ENCODE measurements at places on chromosomes 5 and 9.

DNA sequence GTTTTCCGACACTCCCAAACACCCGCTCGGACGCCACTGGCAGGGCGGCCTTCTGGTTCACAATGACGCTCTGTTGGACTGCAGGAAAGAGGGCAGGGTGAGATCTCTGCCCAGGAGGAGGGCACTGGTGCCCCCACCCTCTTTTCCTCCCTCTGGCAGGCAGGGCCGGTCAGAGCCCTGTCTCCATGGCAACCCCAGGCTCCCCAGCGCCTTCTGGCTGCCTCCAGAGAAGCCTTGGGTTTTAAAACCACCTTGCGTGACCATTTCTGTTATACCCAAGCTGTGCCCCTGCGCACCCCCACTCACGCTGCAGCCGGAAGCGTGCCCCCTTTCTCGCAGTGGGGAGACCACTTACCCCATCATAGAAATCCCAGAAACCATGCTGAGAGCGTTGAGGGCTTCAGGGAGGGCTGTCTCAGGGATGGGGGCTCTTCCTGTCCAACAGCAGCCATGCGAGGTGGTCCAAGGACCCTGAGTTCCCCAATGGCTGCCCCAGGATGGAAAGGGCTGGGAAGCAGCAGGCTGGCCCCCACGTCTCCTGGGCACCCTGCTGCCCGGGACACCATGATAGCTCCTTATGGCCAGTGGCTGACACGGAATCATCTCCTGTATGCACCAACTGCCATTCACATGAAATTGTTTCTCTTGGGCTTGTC is 7.3 kb downstream of the C9orf50 start:
- no peak for DNase-seq

DNA sequence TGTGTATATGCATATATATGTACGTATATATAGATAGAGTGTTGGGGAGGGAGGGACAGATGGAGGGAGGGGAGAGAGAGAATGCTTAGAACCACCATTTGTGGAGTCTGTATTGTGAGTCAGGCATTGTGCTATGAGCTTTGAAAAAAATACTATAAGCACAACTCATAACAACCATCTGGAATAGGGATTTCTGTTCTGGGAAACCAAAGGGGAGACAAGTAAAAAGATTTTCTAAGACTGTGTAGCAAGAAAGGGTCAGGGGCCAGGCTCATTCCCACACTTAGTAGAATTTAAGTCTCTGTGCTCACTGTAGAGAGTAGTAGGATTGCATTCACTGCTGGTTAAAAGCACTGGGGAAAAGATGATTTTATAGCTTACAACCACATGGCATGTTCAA is 202.3 kb upstream of the SGCD start:
- no peak for DNase-seq

GRCh38 chr9:38043931-38044623 is 24.9 kb downstream of the SHB start:
- DNase-seq: no peak

DNA sequence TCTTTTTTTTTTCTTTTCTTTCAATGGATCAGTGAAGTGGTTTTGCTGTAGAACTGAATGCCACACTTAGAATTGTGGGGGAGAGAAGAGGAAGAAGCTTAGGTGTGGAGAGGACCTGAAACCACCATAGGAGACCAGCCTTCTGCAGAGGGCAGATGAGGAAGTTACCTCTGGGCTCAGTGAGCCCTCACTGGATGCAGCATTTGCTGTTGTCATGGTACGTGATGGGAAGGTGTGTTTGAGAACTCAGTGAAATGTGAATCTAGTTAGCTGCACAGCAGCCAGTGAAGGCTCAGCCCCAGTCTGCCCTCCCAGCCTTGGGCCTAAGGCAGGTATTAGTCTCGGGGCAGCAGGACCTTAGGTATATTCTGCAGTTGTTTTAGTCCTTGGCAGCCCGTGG is 17.5 kb downstream of the CYFIP2 start:
- DNase-seq: no peak

GRCh38 chr5:113806904-113807303 is 293.4 kb downstream of the YTHDC2 start:
- DNase-seq: no peak

DNA sequence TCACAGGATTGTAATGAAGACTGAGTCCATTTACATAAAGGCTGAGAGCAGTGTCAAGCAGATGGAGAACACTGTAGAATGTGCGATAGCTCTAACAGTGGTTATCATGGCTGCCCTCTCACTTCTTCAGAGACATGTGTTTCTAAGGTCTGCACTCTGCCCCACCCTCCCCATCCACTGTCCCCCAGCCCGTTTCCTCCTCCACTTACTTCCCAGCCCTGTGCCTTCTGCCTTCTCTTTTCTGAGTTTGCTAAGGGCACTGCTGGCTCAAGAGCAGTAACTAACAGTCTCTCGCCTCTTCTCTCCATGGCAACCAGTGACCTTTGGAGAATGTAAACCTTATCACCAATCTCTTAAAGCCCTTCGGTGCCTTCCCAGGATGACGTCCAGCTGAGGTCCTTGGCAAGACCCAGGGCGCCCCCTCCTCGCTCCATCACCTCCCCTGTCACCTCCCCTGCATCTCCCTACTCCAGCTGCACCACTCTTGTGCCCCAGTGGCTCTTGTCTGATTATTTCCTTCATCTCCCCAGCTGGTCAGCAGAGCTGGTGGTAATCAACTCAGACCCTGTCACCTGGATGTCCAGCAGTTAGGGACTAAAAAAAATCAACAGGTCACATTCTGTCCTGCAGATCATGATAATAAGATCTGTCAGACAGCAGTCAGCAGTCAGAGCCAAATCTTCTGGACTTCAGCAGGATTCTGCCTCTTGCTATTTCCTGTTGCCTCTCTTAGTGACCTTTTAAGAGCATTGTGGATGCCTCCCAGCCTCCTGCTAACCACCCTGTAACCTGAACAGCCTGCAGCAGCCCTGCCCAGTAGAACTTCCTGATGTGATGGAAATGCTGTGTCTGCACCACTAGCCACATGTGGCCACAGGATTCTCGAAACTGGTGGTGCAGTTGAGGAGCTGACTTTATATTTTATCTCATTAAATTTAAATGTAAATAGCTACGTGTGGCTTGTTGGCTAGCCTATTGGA is 9.0 kb downstream of the FXN start:
- DNase-seq: no peak

Measured in NCI-H1105 treated with DMSO at 0.1 percent for 48 hours (cell line).